CD4-positive, alpha-beta T cell treated with Interleukin-1 beta for 1 hour (primary cell): ENCODE measurements at places on chromosomes 7 and 10.

DNA sequence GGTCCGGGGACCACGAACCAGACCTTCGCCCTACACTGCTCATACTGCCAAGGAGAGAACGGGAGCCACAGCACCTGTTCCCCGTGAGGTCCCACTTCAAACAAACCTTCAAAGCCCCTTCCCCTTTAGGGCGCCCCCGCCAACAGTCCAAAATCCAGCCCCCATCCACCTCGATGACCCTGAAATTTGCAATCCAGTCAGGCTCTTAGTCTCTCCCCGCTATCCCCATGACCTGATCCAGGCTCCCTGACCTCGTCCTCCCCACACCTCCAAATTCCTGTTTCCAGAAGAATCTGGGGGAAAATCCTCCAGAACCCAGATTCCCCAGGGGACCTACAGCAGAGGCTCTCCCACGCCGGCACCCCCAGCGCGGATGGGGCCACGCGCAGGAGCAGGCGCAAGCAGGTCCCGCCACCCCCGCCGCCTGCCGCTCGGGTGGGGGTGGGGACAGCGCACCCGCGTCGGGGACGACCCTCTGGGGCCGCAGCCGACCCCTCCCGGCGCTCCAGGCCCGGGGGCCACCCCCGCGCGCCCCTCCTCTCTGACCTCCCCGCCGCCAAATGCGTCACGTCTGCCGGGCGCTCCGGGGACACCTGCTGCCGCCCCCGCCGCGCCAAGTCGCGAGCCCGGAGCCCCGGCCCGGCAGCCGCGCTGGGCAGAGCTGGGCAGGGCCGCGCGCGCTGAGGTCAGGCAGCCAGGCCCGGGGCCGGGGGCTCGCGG, 753 bp downstream of the CAMK2B start:
- DNase-seq, result no peak

GRCh38 chr7:69759373-69759772, 161.1 kb downstream of the AUTS2 start:
- no peak for DNase-seq

- DNase-seq, result no peak
Observed at GRCh38 chr7:39085590-39086049, 107.9 kb downstream of the POU6F2 start.

GRCh38 chr10:116098411-116099022, 174.5 kb downstream of the GFRA1 start:
- no peak for DNase-seq

DNA sequence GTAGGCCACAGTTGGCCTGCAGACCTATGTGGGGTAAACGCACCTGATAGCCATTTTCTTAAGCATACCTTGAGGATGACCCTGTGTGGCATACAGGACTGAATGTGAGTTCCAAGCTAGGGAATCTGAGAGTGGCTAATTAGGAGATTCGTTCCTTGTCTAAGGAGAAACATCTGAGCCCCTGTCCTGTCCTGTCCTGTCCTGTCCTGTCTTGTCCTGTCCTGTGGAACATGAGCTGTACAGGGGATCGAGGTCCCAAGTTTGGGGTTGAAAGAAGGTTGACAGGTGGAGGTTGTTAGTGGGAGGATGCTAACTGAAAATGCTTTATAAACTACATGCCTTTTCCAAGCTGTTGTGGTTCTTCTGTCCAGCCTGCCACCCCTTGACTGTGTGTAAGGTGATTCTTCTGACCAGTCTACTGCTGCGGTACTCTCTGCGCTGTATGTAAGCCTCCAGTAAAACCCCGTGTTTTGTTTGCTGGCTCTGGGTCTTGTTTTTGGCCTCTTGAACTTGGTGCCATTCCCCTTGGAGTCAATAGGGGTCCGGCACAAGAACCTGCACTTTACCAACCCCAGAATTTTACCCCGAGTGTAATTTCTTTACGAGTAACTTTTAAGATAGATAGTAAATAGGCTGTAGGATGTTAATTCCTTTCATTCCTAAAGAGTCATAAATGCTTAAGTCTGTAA, 26.4 kb downstream of the ZNRF2 start:
- DNase-seq, result no peak

GRCh38 chr10:123494301-123494808, 171.8 kb upstream of the GPR26 start:
- DNase-seq, result no peak

- peak; percentile 59 for DNase-seq
Observed at GRCh38 chr10:6647811-6648526, 67.9 kb upstream of the PRKCQ start.

DNA sequence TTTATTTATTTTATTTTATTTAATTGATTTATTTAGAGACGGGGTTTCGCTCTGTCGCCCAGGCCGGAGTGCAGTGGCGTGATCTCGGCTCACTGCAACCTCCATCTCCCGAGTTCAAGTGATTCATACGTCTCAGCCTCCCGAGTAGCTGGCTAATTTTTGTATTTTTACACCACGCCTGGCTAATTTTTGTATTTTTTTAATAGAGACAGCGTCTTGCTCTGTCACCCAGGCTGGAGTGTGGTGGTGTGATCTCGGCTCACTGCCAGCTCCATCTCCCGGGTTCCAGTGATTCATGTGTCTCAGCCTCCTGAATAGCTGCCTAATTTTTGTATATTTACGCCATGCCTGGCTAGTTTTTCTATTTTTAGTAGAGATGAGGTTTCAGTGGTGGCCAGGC, 34.2 kb downstream of the AP5Z1 start:
- no peak for DNase-seq

DNA sequence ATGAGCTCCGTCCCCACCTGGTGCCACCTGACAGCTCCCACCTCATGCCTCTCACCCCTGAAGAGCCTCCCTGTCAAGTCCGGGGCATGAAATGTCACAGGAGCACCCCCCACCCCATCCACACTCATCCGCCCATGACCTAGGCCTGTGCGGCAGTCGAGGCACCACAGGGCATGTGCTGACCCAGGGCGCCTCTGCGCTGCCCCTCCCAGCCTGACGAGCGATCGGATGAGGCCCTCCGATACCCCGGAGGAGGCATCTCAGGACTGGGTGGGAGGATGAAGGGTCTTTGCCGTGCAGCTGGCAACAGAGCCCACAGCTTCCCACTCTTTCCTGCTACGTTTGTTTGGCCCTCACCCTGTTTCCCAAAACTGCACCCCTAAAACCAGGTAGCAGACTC, 184.4 kb upstream of the TCERG1L start:
- DNase-seq, result no peak

GRCh38 chr7:20351901-20352300, 21.2 kb downstream of the ITGB8 start:
- DNase-seq, result no peak

DNA sequence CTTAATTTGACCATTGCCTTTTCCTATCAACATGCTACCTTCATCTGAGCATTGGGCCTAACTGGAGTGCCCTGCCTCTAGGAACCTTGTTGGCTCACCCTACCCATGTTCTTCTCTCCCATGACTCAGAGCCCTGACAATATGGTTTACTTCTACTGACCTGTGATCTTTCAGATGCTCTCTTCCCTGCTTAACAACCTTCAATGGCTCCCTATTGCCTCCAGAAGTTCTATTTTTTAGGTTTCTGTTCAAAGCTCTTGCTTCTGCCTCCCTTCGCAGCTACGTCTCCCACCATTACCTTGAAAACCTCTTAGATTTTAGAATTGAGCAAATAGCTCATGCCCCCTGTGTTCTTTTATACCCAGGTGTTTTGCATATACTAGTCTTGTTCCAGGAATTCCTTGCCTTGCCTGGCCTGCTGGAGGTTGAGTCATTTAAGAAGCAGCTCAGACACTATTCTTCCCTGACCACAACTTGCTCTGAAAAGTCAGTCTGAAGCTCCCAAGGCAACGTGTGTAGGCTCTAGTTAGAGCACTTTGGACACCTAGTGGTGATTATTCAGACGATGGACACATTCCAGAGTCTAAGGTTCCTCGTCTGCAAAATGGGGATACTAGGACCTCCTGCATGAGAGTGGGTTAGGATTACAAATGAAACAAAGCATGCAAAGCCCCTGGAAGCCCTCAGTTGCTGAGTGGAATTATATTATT, 64.4 kb upstream of the EMX2 start:
- DNase-seq, result no peak

DNA sequence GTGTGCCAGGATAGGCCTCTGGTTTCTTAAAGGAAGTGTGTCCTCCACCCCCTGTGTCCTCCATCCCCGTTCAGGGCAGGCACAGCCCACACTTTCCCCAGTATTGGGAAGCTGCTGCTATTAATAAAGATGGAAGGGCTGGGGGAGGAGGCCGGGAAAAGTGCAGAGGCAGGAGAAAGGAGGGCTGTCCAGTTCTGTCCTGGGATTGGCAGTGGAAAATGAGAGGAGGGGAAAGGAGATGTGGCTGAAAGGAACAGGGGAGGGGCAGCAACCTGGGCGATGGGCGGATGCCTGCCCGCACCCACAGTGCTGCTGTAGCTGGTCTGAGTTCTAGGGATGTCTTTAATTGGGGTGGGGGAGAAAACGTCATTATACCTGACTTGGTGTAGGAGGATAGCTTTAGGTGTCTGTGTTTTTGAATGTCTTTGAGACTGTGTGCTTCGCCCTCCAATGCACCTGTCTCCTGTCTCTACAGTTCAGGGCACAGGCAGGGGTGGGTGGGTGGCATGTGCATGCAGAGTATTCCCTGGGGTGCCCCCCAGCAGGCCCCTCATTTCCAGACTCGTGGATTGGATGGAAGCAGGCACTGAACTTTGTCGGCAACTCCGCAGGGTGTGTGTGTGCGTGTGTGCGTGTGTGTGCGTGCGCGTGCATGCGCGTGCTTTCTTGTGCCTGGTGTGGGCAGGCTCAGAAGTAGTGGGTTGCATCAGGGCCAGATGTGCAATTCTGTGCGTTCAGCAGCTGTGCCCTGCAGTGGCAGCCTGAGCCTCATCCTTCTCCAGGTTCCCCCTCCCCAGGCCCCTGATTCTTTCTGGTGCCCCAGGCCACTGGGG, 2.5 kb downstream of the TRIM8 start:
- DNase-seq, result peak; percentile 53

DNA sequence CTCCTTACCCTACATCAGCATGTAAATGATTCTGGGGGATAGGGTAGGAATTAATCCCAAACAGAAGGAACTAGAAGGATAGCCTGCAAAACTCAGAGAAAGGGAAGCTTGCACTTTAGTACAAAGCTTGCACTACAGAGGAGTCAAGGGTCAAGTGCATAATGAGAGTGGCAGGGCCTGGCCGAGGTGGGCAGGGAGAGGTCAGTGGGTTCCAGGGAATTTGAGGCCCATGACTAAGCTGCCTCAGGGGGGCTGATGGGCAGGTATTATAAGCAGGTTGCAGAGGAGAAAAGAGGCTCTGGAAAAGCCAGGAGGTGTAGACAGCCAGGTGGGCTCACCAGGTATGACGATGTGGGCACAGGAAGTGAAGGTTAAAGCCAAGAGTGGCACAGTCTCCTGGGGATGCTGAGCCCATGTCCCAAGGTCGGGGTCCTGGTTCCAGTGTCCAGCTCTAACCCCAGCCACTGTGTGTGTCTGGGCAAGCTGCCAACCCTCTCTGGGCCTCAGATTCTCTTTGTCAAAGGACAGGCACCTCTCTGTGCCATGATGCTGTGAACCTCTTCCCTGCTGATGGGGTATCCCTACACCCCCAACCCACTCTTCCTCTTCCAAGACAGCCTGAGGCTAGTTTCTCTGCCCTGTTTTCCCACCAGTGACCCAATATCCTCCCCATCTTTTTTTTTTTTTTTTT, 32.0 kb upstream of the ELN start:
- DNase-seq, result no peak

GRCh38 chr10:129511086-129511485, 44.0 kb downstream of the MGMT start:
- DNase-seq, result no peak

- DNase-seq, result no peak
Observed at GRCh38 chr7:151761231-151761630, 115.7 kb downstream of the PRKAG2 start.

- DNase-seq, result no peak
Observed at GRCh38 chr7:50792342-50793119, 9.8 kb upstream of the GRB10 start.

DNA sequence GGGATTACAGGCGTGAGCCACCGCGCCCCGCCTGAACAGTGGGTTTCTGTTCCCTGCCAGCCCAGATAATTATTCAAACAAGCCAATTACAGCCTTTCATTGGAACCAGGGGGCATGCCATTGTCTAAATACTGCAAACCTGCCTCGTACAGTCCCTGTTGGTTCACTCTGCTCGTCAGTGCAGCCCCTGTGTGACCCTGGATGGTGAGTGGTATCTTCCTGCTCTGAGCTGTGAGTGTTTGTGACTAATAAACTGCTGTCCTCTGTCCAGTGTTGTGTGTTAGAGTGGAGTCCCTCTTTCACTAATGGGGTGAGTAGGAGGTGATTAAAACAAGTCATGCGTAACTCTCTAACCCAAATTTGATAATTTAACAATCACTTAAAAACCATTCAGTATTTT, 176.5 kb upstream of the FAM3C start:
- DNase-seq, result no peak

GRCh38 chr7:69703099-69703498, 104.8 kb downstream of the AUTS2 start:
- no peak for DNase-seq

DNA sequence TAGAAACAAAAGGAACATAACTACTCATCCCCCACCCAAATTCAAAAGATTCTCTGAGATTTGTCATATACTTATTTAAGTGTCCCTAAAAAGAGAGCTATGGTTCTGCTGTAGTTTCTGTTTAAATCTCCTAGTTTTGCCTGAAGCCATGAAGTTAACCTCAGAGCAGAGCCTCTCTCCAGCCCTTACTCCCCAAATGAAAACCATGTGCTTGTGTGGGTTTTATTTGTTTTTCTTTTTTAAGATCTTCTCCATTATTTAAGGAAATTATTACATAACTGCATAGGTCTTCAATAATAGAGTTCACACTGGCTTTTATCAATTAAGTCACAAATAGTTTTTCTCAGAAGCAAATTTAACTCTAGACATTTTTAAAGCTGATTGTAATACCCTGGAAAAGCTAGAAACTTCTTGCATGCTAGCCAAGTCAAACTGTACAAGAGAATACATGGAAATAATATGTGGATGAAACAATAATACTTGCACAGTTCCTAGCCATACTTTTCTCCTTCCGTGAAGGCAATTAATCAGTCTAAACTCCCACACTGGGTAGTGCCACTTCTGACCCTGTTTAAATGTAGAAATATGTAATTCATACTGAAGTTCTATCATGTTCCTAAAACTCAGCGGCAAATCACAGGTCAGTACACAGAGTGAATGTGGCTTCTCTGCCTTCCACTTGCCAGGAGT, 579.7 kb downstream of the SUGCT start:
- no peak for DNase-seq

GRCh38 chr7:30613366-30614325, 19.0 kb downstream of the GARS1 start:
- DNase-seq, result no peak
